ENCODE measurements at places on chromosomes 4 and X.

- peak; percentile 32 for DNase-seq
Measured at GRCh38 chr4:108072300-108072699, 82.6 kb downstream of the HADH start.

GRCh38 chrX:19842542-19842941, 44.9 kb downstream of the SH3KBP1 start:
- no peak for DNase-seq

DNA sequence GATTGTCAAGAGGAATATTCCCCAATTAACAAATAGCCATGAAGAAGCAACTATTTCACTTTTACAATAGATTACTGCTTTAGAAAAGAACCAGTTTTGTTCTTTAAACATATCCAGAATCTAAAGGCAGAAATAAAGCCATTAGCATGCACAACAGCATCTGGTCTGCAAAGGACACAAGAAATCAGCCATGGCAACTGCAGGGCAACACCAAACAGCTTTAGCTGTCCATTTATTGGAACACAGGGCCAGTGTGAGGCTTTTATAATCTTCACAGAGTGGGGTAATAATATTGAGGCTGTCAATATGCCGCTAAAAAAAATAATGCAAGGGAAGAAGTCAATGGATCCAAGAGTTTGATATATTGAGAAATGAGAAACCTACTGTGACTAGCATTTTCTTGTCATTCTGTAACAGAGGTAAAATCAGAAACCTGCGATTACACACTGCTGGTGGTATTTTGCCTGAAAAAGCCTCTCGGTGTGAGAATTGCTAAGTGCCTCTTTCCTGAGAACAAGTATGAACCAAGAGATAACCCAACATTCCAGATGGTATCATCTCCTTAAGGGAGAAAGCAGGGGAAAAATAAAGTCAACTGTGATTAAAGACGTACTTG, 2.7 kb upstream of the BANK1 start:
- DNase-seq = no peak

DNA sequence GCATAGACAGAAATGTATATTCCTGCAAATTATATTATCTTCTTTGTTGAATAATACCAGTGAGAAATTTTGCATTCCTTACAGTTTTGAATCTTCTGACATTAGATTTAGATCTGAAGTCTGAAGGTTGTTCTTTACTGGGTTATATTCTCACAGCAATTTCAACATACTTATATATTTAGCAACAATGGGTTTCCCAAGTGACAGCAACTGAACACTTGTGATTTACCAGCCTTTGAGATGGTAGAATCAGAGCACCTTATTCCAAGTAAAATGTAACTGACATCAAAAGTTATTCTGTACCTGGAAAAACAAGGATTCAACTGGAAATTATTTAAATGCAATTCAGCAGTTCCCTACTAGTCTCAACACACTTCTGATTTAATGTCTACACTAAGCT, 66.0 kb downstream of the RELL1 start:
- no peak for DNase-seq

DNA sequence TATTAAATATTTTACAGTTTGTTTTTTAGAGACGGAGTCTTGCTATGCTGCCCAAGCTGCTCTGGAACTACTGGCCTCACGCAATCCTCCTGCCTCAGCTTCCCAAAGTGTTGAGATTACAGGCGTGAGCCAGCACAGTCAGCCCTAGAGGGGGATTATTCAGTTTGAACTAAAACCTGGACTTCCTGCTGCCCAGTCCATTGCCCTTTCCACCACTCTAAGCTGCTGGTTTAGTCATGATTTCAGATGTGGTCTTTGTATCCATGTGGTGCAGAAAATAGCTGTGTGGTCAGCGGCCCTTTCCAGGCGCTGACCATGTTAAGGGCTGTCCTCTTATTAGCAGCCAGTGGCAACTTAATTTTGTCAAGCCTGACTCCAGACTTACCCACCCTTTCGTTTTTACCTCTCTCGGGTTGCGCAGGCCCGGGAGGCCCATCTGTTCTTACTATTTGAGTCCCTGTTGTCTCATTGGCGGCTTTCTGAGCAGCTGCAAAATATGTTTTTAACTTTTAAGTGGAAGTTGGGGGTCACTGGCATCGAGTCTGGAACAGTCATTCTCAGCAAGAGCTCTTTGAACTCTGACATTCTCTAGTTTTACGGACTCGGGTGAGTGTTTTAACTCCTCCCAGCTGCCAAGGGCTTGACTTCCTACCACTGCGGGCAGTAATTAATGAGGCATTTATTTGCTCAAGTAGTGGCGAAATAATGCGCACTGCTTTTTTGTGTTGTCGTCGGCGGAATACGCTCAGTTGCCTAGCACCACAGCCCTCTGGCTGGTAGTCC, 773 bp upstream of the VMA21 start:
- peak; percentile 85 for DNase-seq

DNA sequence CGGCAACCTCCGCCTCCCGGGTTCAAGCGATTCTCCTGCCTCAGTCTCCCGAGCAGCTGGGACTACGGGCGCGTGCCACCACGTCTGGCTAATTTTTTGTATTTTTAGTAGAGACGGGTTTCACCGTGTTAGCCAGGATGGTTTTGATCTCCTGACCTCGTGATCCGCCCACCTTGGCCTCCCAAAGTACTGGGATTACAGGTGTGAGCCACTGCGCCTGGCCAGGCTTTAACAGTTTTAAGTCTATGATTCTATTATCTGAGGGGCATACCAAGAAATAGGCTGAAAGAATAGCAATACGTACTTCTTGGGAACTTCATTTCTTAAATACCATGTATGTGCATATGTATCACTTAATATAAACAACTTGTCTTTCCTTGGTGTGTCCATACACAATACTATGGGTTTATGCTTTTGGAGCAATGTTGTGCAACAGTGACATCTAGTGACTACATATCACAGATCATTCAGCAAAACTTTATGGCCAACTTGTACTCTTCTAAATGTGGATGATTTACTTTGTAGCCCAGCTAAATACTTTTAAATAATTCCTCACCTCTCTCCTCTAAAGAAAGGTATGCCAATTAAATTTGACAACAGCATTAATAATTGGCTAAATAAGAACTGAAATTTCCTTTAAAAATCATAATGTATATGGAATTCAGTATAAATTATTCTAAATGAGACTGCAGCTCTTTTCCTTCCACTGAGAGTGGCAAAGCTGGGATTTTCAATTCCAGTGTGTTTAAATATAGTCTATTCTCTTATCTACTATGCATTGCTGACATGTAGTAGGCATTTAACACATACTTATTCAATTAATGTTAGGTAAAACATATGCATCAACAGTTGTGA, 10.4 kb downstream of the SLC9B1 start:
- DNase-seq = peak; percentile 8

- no peak for DNase-seq
Measured at GRCh38 chrX:19212037-19212436, 89.8 kb upstream of the ADGRG2 start.

GRCh38 chr4:3316146-3316545, 23.3 kb downstream of the RGS12 start:
- DNase-seq = no peak

- no peak for DNase-seq
Measured at GRCh38 chrX:131060147-131060546, 2.0 kb downstream of the ARHGAP36 start.

- DNase-seq = no peak
Measured at GRCh38 chr4:170675568-170676262, 586.0 kb upstream of the AADAT start.

- no peak for DNase-seq
Measured at GRCh38 chr4:30620711-30621110, 99.5 kb upstream of the PCDH7 start.

- DNase-seq = peak; percentile 27
Measured at GRCh38 chrX:98607739-98608138, 1724.0 kb downstream of the RPA4 start.

DNA sequence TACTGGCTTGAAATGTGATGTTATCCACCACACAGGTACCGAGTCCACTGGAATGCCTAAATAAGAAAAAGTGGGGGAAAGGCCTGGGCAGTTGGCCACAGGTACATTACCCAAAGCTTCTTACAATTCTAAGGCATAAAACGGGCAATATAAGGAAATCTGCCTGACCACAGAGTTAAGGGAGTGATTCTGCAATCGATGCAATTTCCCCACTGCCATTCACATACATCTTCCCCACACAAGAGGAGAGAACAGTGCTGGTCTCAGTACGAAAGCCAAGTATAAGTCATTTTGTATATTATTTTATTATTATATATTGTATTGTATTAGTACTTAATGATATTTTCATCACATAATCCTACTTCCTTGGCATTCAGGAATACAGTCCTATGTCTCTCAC, 30.6 kb downstream of the RFC1 start:
- DNase-seq = no peak

- no peak for DNase-seq
Measured at GRCh38 chr4:75662626-75663025, 10.6 kb downstream of the G3BP2 start.

GRCh38 chr4:85557016-85557901, 82.3 kb downstream of the ARHGAP24 start:
- no peak for DNase-seq
